SJSA1 (cell line): ENCODE measurements at places on chromosomes 16 and 17. TPM values are rescaled to one million over a fixed set of nuclear protein-coding genes. Genes with fewer than 3 reads are reported as not detected.

GRCh38 chr16:20349615-20350014 lies 2.9 kb downstream of the UMOD start:
- H3K4me3 ChIP-seq, result no peak overlapping the region
- H3K27me3 ChIP-seq, result 0 out of 2 replicates have a peak, but pooled peaks cover 5% of the 10 kb centered on the region
- DNase-seq, result no peak
- no peak overlapping the region for H3K27ac ChIP-seq
- H3K36me3 ChIP-seq, result no peaks in the 10 kb centered on the region
- H3K4me1 ChIP-seq, result no peaks in the 10 kb centered on the region

GRCh38 chr17:17125136-17126084 lies 80.7 kb downstream of the PLD6 start:
- no peak overlapping the region for H3K4me3 ChIP-seq
- H3K27me3 ChIP-seq, result no peaks in the 10 kb centered on the region
- H3K4me1 ChIP-seq, result no peaks in the 10 kb centered on the region
- peaks cover 74% of the 10 kb centered on the region for H3K36me3 ChIP-seq
- no peak for DNase-seq

The PRAC2 gene
- total RNA-seq, result not detected in 2 replicates

DNA sequence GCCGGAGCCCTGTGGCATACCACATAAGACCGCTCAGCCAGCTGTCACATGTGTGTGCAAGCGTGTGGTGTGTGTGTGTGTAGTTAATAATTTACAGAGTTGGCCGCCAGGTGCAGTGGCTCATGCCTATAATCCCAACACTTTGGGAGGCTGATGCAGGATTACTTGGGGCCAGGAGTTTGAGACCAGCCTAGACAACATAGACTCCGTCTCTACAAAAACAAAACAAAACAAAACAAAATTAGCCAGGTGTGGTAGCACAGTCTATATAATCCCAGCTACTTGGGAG lies 20.4 kb downstream of the SOCS1 start:
- no peak overlapping the region for H3K27ac ChIP-seq
- H3K36me3 ChIP-seq, result no peaks in the 10 kb centered on the region
- H3K27me3 ChIP-seq, result no peaks in the 10 kb centered on the region
- 0 out of 2 replicates have a peak, but pooled peaks cover 3% of the 10 kb centered on the region for H3K4me1 ChIP-seq

DNA sequence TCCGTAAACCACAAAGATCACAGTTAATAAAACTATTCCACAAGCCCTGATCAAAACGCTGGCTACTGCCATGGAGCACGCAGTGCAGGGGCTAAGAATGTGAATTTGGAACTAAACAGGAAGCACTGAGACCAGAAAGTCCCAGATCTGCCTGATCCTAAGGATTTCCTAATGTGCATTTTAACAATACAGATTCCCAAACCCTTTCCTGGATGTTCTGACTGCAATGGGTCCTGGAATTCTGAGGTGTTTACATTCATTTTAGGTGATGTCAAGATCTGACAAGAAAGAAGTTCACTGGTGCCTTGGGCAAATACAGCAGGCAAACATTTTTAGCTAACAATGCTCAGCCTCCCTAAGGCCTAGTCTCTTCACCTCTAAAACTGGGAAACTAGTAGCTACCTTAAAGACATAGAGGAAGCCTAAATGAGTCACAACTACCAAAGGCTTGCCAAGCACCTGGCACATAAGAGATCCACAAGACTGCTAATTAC lies 10.3 kb downstream of the NSMCE1 start:
- H3K4me1 ChIP-seq, result peaks cover 25% of the 10 kb centered on the region
- no peak overlapping the region for H3K4me3 ChIP-seq
- no peaks in the 10 kb centered on the region for H3K27me3 ChIP-seq

The KPNB1 gene
- 571 and 681 TPM in 2 replicates for total RNA-seq

GRCh38 chr16:27890866-27891265 lies 172.6 kb downstream of the GSG1L start:
- no peaks in the 10 kb centered on the region for H3K36me3 ChIP-seq
- H3K27me3 ChIP-seq, result peaks cover 33% of the 10 kb centered on the region
- no peaks in the 10 kb centered on the region for H3K4me1 ChIP-seq
- DNase-seq, result no peak
- H3K4me3 ChIP-seq, result no peak overlapping the region
